ENCODE measurements at places on chromosomes 12 and 14.
A peak's percentile ranks its signal among the peaks of the same experiment; 100 is the strongest.

DNA sequence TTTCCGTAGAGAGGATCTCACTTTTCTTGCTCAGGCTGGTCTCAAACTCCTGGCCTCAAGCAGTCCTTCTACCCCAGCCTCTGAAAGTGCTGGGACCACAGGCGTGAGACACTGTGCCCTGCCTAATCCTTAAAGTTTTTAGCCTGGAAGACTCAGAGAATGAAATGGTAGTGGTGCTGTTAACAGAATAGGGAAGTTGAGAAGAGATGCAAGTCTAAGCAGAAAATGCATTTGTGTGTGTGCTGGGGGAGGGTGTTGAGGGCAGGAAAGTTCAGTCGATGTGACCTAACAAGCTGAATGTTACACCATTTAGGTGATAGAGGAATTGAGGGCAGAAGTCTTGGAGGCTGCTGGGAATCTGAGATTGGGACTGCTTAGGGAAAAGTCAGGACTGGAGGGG lies 6.9 kb upstream of the TUBA1A start:
- DNase-seq: no peak

DNA sequence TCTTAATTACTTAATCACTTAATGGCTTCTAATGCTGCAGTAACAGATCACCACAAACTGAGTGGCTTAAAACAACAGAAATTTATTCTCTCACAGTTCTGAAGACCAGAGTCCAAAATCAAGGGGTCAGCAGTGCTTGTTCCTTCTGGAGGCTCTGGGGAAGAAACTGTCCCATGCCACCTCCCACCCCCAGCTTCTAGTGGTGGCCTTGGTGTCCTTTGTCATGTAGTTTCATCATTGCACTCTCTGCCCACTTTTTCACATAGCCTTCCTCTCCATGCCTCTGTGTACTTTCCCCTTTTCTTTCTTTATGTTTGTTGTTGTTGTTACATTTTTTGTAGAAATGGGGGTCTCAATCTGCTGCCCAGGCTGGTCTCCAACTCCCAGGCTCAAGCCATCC lies 16.1 kb upstream of the UBC start:
- no peak for DNase-seq

- no peak for DNase-seq
Observed at GRCh38 chr14:63726499-63726898, 1.4 kb downstream of the SGPP1 start.

GRCh38 chr12:114684098-114684869 lies at the start of gene TBX3:
Gene TBX3, minus strand, starts transcription at chr12:114684175. Its CDS starts 975 bp downstream, at chr12:114683200.
- peak; percentile 98 for DNase-seq

DNA sequence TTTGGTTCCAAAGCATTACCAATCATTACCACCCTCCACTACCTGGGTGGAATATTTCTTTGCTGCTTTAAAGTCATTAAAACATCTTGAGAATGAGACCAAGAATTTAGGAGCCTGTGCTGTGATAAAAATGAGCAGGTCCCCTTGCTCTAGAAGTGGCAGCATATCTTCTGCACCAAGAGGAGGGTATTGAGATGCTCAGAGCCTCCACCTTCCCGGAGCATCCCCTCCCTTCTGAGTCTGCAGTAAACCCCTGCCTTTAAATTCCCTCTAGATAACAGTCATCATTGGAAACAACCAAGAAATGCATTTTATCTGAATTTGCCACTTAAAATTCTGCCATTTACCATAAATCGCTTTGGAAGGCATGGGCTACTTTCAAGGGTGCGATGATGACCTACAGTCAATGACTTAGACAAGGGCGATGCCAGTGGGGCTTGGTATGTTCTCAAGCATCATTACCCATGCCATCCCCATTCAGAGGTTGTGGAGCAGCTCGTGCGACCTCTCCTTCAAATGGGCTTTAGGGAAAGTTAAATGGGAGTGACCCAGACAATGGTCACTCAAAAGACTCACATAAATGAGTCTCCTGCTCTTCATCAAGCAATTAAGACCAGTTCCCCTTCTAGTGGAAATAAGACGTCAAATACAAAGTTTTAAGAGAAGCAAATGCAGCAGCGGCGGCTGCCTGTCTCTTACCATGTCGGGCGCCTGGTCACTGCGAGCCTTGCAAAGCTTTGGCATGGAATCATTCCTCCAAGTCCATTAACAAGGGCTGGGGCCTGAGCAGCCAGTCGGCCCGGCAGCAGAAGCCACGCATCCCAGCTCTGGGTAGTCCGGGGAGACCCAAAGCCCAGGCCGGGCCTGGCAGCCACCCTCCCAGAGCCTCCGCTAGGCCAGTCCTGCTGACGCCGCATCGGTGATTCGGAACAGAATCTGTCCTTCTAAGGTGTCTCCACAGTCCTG lies 334.5 kb downstream of the TMEM121 start:
- no peak for DNase-seq

- no peak for DNase-seq
Observed at GRCh38 chr14:105294142-105294597, 6.6 kb downstream of the BRF1 start.

DNA sequence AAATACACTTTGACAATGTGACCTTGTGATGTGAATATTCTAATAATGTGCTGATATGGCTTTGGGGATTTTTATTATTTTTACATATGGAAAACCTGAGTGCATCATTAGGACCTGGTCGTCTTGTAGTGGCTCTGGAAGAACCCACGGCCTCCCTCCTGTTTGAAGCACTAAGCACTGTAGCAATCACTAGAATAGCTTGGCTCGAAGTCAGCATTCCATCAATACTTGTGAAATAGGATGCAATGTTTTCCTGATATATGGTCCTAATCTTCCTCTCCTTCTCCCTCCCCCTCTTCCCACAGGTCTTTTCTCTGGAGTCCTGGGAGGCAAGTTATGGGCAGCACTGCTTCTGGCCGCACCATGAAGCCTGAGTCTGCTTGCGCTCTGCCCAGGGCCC lies 71.9 kb downstream of the NRXN3 start:
- DNase-seq: no peak

DNA sequence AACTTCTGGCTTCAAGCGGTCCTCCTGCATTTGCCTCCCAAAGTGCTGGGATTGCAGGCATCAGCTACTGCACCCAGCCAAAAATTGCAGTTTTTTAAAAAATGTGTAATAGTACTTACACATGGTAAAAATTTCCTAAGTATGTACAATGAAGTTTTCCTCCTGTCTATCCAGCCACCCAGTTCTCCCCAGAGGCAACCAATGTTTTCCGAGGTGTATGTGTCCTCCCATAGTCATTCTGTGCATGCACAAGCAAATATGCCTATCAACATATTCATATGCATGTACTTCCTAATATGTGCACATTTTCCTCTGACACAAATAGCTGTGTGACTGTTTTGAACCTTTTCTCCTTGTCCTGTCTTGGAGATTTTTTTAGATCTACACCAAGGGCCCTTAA lies 195.0 kb downstream of the SLC5A8 start:
- DNase-seq: no peak

DNA sequence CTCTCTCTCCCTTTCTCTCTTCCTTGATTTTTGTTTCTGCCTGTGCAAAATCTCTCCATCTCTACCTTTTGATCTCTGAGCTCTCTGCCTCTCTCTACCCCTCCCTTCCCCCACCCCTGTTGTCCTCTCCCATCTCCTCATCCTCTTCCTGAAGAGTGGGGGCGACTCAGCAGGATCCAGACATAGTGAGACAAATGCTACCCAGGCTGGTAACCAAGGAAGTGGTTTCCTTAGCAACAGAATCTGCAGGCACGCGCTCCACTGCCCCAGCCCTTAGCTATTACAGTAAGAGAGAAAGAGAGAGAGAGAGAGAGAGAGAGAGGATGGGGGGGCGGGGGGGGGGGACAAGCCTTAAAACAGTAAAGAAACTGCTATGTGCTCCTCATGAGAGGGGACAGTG lies 85.6 kb downstream of the CMKLR1 start:
- no peak for DNase-seq

- DNase-seq: no peak
Observed at GRCh38 chr14:71582705-71583104, 349.5 kb upstream of the RGS6 start.

DNA sequence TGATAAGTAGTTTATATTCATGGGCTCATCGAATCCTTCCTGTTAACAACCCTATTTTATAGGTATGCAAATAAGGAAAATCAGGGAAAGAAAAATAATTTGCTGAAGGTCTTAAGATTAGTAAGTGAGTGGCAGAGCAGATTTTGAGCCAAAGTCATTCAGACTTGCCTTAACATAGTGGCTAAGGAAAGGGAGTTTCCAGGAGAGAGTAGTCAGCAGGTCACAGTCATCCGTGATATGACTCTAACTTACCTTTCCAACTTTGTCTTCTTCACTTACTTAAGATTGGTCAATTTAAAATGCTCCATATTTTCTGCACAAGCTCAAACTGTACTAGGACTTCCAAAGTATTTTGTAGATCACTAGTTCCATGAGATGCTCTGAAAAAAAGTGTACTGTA lies 46.6 kb downstream of the AKAP6 start:
- DNase-seq: no peak

- DNase-seq: peak; percentile 33
Observed at GRCh38 chr12:92121826-92122225, 23.8 kb downstream of the BTG1 start.

DNA sequence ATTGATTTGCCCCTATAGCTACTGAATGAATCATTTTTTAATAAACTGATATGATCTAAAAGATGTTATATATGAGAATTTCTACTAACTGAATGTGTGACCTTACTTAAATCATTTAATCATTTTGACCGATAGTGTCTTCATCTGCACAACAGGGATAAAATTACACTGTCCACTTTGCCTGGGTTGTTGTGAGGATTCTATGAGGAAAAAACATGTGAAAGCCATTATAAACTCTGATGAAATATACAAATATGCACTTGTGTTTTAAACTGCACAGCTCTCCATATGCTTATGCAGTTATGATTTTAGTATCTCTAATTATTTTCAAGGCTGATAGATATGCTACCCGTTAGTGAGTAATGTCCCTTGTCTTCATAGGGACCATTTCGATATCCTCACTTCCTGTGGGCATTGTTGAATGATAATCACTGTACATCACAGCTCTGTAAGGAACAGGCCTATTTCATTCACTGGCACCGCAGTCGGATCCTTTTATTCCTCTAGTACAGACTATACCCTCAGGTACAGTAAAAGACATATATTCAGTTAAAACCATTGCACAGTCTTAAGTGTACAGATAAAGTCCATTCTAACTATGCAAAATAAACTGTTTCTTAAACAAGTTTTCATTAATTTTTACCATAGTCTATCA lies 88.7 kb upstream of the RAP1B start:
- DNase-seq: no peak

DNA sequence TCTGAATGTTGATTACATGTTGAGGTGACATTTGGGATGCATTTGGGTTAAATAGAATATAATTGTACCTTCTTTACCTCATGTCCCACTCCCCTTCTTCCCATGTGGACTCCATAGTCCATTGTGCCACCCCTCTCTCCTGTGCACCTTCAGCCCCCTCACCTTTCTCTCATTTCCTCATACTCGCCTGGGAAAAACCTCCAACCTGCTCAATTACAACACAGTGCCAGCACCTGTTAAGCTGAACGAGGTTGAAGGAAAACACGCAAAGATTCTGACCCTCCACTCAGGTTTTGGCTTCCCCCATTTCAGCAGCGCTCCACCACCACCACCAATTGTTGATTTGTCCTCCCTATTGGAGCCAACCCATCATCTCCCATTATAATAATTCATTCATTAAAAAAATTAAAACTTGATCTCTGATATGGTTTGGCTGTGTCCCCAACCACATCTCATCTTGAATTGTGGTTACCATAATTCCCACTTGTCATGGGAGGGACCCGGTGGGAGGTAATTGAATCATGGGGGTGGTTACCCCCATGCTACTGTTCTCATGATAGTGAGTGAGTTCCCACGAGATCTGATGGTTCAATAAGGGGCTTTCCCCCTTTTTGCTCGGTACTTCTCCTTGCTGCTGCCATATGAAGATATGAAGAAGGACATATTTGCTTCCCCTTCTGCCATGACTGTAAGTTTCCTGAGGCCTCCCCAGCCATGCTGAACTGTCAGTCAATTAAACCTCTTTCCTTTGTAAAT lies 33.7 kb upstream of the PPP2R5C start:
- DNase-seq: no peak

- DNase-seq: no peak
Observed at GRCh38 chr12:52744493-52745156, 32.5 kb downstream of the KRT76 start.

GRCh38 chr14:65689070-65689469 lies 276.5 kb downstream of the FUT8 start:
- DNase-seq: no peak

DNA sequence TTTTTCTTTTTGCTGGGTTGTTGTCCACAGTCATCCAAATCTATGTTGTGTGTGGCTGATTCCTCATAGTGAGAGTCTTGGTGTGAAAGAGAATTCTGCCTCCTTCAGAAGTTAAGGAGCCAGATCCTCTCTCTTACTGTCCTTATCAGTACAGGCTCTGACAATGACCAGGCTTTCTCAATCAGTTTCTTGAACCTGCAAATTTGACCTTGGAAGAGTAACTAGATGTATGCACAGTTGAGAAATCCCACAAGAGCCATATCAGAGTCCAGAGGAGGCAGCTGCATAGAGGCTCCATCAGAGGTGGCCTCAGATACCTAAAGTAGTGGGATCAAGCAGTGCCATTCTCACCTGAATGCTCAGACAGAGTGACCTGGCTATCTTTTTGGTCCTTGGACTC lies 5.5 kb upstream of the GALC start:
- DNase-seq: no peak

GRCh38 chr12:51188359-51189051 lies 15.6 kb upstream of the TFCP2 start:
- no peak for DNase-seq

DNA sequence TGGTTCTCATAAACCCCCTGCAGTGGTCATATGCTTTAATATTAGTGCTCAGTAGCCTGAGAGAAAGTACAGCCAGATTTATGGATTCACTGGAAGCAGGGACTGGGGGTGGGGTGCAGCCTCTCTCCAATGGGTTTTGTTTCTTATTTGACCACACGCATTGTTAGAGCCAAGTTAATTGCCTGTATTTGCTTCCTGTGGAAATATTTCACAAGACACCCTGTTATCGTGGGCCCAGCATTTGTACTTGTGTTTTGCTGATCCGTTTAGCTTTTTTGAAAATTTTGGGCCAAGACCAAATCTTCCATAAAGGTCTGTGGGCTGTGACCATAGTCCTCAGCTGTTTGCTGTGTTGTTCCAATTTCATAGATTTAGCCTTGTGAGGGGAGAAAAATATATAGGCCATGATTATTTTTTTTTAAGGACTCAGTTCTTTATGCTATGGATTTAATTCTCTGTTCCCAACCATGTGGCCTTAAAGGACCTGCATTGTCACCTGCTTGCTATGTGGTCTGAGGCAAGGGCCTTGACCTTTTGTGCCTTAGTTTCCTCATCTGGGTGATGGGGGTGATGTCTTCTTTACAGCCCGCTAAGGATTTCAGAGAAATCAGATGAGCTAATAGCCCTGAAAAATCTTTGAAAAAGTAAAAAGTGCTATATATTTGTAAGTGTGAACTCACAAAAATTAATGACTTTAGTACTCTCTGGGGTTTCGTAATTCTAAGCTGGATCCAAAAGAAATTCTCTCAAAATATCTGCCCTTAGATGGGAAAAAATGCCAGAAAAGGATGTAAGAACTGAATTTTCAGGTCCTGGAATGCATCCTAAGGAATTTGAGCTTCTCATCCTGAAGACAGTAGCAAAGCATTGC lies 370.2 kb downstream of the DPF3 start:
- DNase-seq: no peak

- no peak for DNase-seq
Observed at GRCh38 chr14:53628261-53628660, 328.4 kb downstream of the BMP4 start.

Measured in NCI-H2029 treated with DMSO at 0.1 percent for 48 hours (cell line).